ENCODE measurements at places on chromosomes 5 and 9.

- DNase-seq = no peak
Observed at GRCh38 chr5:93154535-93154934, 426.5 kb downstream of the NR2F1-AS1 start.

DNA sequence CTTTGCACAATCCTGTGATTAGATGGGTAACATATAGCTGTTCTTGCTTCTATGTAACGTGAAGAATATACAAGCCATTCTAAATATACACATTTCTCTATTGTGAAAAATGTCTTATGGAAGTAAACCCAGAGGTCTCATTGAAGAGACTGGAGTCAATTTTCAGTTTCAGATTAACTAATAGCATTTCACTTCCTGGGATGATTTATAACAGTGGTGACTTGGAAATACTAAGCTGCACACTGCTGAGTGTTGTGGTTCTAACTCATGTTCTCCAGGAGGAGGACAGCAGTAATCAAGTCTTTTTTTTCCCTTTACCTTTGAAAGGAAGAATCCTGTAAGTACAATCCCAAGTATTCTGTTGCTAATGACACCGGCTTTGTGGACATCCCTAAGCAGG, 3.3 kb downstream of the CTSL start:
- no peak for DNase-seq

GRCh38 chr9:4923580-4924544, 61.2 kb upstream of the JAK2 start:
- peak; percentile 24 for DNase-seq

DNA sequence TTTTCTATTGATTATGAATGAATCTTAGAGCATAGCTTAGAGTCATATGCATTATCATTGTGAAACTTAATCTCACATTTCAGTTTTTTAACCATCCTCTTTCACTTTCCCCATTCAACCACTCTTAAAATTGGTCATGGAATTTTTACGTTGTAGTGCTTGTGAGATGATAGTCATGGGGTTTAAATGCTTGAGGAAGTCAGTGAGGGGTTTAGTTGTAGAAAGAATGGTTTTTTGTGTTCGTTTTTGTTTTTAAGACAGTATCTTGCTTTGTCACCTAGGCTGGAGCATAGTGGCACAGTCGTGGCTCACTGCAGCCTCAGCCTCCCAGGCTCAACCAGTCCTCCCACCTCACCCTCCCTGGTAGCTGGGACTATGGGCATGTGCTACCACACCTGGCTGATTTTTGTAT, 19.6 kb downstream of the UGCG start:
- DNase-seq = no peak

- DNase-seq = no peak
Observed at GRCh38 chr5:144092508-144092907, 78.0 kb downstream of the YIPF5 start.

- peak; percentile 98 for DNase-seq
Observed at GRCh38 chr5:141849415-141850243, 28.6 kb downstream of the PCDH1 start.
